Kidney epithelial cell (primary cell): ENCODE measurements at places on chromosomes 12 and 14. TPM values are rescaled to one million over a fixed set of nuclear protein-coding genes. Genes with fewer than 3 reads are reported as not detected.

DNA sequence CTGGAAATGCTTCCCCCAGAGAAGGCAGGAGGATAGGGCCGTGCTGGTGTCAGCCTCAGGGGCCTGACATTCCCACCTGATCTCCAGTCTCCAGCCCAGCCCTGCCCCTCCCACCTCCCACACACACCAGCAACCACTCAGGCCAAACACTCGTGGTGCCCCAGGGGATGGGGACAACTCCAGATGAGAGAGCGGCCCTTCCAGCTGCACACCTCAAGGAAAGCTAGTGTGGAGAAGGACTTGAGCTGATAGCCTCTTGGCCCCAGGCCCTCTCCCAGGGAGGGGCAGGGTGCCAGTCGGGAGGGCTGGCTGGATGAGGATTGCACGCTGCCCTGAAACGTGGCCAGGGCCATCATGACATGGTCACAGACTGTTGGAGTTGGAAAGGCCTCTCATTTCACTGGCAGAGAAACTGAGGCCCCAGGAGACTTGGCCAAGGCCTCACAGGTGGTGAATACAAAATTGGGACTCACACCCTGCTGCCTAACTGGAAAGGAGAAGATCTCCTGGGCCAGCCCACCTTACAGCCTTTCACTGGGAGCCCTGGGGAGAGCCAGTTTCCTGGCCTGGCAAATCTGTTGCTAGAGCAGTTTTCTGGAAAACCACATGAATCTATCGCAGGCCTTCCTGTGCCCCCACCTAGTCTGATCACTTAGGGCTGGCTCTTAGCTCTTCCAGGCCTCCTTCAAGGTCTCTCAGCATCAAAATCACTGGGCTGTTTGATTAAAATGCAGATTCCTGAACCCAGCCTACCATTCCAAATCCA is 52.1 kb downstream of the IRF2BPL start:
- DNase-seq, result no peak

- DNase-seq, result no peak
These were observed 23.0 kb downstream of the KLRK1 start for GRCh38 chr12:10366875-10367274.

DNA sequence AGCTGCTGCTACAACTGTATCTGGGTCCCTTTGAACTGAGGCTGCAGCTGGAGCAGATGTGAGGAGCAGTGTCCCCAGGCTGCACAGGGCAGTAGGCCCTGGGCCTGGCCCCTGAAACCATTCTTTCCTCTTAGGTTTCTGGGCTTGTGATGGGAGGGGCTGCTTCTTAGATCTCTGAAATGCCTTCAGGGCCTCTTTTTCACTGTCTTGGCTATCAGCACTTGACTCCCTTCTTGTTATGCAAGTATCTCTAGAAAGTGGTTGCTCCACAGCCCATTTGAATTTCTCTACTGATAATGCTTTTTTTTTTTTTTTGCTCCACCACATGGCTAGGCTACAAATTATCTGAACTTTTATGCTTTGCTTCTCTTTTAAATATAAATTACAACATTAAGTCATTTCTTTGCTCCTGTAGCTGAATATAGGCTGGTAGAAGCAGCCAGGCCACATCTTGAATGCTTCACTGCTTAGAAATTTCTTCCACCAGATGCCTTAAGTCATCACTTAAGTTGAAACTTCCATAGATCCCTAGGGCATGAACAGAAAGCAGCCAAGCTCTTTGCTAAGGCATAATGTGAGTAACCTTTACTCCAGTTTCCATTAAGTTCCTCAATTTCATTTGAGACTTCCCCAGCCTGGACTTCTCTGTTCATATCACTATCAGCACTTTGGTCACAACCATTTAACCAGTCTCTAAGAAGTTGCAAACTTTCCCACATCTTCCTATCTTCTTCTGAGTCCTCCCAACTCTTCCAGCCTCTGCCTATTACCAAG is 41.1 kb downstream of the ACSM4 start:
- DNase-seq, result no peak

DNA sequence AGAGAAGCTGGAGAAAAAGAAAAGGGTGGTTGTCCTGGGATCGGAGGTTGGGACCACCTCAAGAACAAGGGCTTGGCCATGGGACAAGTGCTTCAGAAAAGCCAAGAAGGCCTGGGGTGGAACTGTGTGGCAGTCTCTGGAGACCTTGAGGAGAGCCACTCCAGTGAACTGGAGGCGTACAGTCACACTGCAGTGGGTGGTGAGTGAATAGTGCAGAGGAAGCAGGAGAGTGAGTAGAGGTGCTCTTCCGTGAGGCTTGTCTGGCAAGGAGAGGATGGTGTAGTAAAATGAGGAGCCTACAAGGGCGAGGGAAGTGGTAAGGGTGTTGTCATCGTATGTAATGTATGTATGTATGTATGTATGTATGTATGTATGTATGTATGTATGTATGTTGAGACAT is 20.9 kb downstream of the RASSF3 start:
- DNase-seq, result no peak

GRCh38 chr14:90605430-90605829 is 208.6 kb downstream of the CALM1 start:
- no peak for DNase-seq

DNA sequence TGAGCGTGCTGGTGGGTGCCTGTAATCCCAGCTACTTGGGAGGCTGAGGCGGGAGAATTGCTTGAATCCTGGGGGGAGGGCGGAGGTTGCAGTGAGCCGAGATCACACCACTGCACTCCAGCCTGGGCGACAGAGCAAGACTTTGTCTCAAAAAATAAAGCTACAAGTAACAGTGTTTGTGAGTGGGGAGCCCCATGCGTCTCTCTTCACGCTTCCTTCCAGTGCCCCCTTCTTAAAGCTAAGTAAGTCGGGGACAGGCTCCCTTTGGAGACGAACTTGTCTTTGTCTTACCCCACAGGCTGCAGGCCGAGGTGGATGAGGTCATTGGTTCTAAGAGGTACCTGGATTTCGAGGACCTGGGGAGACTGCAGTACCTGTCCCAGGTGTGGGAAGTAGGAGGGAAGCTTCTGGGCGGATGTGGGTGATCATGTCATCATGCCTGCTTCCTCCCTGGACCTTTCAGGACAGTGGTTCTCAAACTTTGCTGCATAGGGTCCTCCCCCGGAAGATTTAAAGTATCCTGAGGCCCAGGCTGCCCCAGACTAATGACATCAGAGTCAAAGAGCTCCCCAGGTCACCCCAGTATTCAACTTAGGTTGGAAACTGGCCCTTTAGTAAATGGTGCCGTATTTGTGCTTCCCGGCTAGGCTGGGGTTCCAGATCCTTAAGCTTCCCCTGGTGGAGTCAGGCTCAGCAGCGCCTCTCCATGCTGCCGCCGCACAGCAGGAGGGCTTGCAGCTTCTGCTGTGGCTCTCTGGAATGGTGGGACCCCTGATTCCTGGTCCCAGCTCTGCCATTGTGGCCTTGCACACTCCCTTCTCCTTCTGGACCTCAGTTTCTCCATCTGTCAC is 37.1 kb downstream of the CYP46A1 start:
- no peak for DNase-seq

DNA sequence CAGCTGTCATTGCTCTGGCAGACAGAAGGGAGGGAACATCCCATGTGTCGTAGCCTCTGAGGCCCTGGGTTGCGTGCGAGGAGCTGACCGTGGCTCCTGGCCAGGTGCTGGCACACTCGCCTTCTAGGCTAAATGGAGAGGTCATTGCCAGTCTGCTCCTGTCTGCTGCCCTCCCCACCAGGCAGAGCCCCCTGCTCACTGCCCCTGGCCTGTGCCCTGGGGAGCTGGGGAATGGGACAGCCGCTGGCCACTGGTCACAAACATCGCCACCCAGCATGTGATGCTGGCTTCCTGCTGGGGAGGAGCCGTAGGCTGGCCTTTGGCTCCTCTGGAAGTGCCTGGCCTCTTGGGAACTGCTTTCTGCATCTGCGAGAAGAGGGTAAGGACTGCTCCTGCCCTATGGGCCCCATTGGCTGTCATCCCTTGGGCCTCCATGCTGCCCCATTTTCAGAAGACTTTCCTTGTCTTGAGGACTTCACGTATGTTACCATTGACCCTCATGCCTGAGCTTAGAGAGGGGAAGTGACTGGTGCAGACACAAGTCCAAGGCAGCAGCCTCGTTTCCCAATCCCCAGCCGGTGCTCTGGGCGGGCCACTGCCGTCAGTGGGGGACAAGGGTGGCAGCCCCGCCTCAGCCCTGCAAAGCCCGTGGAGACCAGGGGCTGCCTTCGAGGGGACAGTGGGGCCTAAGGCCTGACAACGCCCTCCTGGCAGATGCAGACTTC is 2.0 kb upstream of the TNFAIP2 start:
- no peak for DNase-seq

- no peak for DNase-seq
These were observed 205.1 kb upstream of the ABCD2 start for GRCh38 chr12:39824505-39825212.

DNA sequence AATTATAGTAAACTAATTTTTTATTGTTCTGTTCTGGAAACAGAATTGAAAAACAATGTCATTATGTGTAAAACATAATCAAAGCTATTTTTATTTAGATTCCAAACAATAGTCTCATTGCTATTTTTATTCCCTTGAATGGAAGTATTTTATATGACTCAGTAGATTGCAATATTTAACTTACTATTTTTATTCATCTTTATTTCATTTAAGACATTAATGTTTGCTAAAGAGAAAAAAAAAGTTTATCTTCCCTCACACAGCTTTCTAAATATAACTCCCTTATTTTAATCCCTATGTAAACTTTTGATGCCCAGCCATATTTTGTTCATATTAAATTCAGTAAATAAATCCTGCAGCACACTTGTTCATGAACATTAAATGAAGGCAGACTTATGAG is 622.4 kb downstream of the SLC6A15 start:
- no peak for DNase-seq

DNA sequence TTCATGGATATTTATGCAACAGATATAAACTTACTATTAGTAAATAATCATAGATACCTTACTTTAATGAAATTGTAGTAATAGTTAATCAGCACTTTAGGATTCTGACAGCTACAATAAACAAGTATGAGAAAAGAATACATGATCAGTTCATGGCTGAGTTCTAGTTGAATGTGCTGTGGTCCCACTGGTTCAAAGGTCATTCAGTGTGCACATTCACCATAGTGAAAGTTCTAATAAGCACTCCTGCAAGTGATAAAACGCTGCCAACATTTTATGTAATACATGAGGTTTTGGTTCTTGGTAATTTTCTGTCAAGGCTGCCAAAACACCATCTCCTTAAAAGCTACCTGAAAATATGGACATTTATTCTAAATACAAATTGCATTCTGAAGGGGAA is 92.6 kb downstream of the NUMB start:
- DNase-seq, result no peak

DNA sequence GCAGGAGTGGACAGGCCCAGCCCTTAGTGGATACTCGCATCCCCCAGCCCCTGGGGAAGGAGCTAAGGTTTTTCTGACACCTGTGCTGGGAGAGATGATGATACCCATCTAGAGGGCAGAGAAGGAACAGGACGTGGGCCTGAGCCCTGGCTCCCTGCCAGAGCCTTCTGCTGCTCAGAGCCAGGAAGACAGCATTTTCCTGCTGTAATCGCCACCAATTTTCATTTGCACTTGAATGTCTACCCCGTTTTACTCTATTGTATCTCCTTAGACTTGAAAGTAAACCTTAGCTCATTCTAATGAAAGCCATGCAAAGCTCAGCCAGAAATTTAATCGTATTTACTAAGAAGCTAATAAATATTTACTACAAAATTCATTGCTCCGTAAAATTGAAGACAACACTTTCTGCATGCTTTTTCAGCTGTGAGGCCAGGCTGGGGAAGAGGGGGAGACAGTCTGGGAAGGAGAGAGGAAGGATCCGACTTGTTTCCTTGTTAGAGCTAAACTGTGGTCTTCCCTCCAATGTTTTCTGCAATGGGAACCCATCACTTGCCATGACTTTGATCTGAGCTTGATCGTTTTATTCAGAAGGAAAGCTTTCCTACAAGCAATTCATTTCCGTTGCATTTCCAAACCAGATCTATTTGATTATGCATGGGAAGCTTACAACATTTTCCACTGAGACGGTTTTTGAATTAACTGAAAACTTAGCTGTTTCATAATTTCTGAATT is 17.6 kb upstream of the TRAF3 start:
- DNase-seq, result no peak

DNA sequence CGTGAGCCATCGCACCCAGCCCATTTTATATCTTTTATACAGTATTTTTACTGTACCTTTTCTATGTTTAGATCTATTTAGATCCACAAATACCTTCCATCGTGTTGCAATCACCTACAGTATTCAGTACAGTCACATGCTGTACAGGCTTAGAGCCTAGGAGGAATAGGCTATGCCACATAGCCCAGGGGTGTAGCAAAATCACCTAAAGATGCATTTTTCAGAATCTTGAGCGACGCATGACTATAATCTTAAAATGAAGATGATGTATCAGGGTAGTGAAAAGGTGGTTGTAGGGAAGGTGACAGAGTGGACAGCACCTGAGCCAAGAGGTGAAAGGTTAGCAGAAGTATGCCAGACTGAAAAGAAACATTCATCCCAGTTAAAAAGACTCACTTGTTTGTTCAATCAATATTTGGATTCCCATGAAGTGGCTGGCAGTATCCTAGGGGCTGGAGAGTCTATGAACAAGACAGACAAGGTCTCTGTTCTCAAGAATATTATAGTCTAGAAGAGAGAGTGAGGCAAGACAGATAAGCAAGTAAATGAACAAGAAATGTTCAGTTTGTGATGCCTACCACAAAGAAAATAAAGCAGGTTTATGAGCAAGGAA is 3.6 kb downstream of the SPRING1 start:
- no peak for DNase-seq

DNA sequence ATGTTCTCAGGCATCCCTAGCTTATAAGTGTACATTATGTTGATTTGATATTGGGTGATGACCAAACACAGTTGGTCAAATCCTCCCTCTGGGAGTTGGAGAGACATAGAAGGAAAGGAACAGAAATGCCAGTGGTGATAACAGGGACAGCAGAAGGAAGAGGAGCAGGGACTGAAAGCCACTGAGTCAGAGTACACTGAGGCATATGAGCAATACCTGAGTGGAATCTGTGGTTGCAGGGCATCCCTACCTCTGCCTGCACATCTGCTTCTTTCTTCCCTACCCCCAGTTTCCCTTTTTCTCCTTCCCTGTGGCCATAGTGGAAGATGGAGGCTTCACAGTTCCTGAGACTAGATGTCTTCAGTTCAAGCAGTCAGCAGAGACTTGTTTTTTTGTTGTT is 44.9 kb downstream of the BICD1 start:
- DNase-seq, result no peak

GRCh38 chr12:49026678-49027480 is 8.3 kb upstream of the PRKAG1 start:
- no peak for DNase-seq

- no peak for DNase-seq
These were observed 272.1 kb downstream of the BCL11B start for GRCh38 chr14:98999901-99000300.

DNA sequence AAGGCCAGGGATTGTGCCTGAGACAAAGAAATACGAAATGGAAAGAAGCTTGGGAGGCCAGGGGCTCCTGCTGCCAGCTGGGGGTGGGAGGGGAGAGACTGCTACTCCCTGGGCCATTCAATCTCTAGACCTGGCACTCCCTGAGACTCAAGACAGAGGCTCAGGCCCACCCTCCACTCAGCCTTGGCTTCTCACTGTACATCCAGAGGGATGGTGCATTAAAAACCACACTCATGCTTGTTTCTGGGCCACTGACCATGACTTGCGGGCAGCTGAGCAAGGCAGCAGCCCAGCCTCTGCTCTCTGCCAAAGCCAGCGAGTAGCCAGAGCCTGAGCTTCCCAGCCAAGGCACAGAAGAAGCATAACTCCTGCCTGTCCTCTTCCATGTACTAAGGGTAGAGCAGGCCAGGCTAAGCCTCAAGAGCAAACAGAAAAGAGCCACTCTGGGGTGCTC is 41.5 kb downstream of the PITPNM2 start:
- no peak for DNase-seq

The MIP gene
- total RNA-seq, result not detected in 2 replicates

The MED13L gene
- 44.9 and 45.9 TPM in 2 replicates for total RNA-seq

The JAG2 gene
- total RNA-seq, result 2.4 and 2.7 TPM in 2 replicates

The GON7 gene
- 13.5 and 14.9 TPM in 2 replicates for total RNA-seq
